T-helper 2 cell treated with Interferon-gamma antibody and Interleukin-4, amounts not matched to agents 5 μg/mL and 100 μg/mL, for 36 hours (primary cell): ENCODE measurements at places on chromosomes 6 and 20.
A peak's percentile ranks its signal among the peaks of the same experiment; 100 is the strongest.

GRCh38 chr20:13613917-13614316, 24.8 kb downstream of the TASP1 start:
- H3K4me1 ChIP-seq = no peaks in the 10 kb centered on the region
- H3K36me3 ChIP-seq = peaks cover 7% of the 10 kb centered on the region
- H3K4me3 ChIP-seq = no peak overlapping the region
- no peak for DNase-seq

DNA sequence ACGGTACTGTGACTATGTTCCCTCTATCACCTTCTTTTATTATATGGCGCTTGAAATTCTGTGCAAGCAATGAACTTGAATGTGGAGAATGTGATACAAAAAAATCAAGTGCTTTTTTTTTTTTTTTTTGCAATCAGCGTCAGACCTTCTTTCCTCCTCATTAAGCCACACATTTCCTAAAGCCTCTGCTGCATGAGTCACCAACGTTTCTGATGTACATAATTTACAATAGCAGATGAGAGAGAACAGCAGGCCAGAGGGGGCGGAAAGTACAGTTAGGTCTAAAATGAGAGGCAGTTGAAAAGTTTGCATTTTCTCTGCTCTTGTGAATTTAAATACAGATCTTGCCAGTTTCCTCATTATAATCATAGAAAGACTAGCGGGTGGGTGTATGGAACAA, 114.6 kb upstream of the RIPOR2 start:
- peak; percentile 74 for DNase-seq
- peaks cover 45% of the 10 kb centered on the region for H3K4me1 ChIP-seq
- H3K36me3 ChIP-seq = no peaks in the 10 kb centered on the region
- H3K27ac ChIP-seq = peak overlapping the region; percentile 90
- H3K27me3 ChIP-seq = no peaks in the 10 kb centered on the region
- peak overlapping the region; percentile 72 for H3K4me3 ChIP-seq

DNA sequence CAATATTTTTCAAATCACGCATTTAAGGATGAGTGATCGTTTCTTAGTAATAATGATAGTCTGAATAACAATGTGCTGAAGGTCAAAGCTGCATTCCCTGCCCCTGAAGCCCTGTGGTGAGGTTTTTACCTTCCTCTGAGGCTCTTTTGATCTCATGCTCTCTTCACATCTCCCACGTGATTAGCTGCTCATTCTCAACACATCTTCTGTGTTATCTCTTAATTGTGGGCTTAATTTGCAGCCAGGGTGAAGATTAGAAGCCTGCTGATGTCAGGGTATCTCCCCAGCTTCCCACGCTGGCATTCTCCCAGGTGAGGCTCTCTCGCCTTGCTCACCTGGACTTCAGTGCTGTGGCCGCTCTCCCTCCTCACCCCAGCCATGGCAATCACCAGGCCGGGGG, 109.7 kb upstream of the FOXQ1 start:
- no peaks in the 10 kb centered on the region for H3K4me1 ChIP-seq
- H3K4me3 ChIP-seq = no peak overlapping the region
- no peak for DNase-seq
- H3K27ac ChIP-seq = no peak overlapping the region
- no peaks in the 10 kb centered on the region for H3K27me3 ChIP-seq
- H3K36me3 ChIP-seq = no peaks in the 10 kb centered on the region

- peaks cover 4% of the 10 kb centered on the region for H3K4me1 ChIP-seq
- no peak for DNase-seq
- no peaks in the 10 kb centered on the region for H3K36me3 ChIP-seq
- H3K27me3 ChIP-seq = peaks cover 2% of the 10 kb centered on the region
- H3K4me3 ChIP-seq = no peak overlapping the region
- H3K27ac ChIP-seq = no peak overlapping the region
These were observed 6.2 kb downstream of the PXT1 start for GRCh38 chr6:36436466-36436865.

DNA sequence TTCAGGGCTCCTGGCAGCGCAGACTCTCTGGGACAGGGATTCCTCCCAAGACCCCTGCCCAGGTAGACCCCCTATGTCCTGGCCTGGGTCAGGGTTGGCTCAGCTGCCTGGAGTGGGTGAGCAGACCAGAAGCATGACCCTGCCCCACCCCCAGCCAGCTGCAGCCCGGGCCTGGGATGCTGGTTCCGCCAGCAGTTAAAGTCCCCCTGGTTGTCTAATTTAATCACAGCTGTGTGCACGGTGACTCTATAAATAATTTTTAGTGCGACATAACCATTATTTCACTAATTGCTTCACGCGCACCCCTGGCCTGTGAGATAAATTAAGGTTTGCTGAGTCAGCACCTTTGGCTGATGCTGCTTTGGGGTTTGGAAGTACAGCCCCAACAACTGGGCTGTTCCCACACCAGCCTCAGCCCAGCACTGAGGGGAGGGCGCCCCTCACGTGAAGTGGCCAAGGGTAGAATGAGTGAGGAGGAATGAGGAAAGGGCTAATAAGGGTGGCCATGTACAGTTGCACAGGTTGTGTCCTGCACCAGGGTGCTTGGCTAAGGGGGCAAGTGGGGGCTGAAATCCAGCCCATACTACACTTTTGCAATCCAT, 26.1 kb upstream of the CDH22 start:
- H3K36me3 ChIP-seq = no peaks in the 10 kb centered on the region
- H3K27me3 ChIP-seq = peaks cover 12% of the 10 kb centered on the region
- H3K4me1 ChIP-seq = no peaks in the 10 kb centered on the region
- DNase-seq = no peak
- H3K27ac ChIP-seq = no peak overlapping the region

- H3K4me3 ChIP-seq = no peak overlapping the region
- no peak overlapping the region for H3K27ac ChIP-seq
- H3K4me1 ChIP-seq = no peaks in the 10 kb centered on the region
- peaks cover 20% of the 10 kb centered on the region for H3K27me3 ChIP-seq
These were observed 7.8 kb upstream of the APMAP start for GRCh38 chr20:25000268-25000801.

DNA sequence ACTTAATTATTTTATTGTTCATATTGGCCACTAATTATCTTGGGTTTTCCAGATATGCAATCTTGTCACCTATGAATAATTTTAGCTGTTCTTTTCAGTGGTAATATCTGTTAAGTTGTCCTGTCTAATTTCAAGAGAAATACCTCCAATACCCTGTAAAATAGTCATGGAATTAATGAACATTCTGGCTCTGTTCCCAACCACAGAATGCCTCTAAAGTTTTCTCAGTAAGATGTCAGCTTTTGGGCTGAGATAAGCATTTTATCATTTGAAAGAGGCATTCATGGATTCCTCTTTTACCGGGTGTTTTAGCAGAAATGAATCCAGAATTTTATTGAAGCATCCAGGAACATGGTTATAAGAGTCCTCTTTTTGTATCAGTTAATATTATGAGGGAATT, 109.3 kb downstream of the WDR27 start:
- H3K27me3 ChIP-seq = no peaks in the 10 kb centered on the region
- peaks cover 2% of the 10 kb centered on the region for H3K36me3 ChIP-seq
- H3K4me1 ChIP-seq = peaks cover 15% of the 10 kb centered on the region
- H3K4me3 ChIP-seq = no peak overlapping the region
- DNase-seq = no peak

DNA sequence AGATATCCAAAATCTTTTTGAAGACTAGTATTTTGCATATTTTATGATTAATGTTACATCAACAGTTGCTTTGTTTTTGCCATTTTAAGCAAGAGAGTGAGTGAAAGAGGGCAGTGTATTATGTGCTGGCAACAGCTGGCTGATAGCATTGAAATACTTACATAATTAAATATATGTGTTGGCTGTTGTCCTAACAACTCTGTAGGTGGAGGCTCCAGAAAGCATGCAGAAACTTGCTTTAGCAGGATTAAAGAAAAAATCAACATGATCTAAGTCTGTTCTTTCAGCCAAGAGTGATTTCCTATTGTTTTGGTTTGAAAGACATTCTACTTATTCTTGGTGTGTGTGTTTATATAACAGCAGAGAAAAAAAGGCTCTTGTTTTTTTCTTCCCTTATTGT, 127.5 kb downstream of the CDKAL1 start:
- no peak overlapping the region for H3K4me3 ChIP-seq
- no peak for DNase-seq
- no peak overlapping the region for H3K27ac ChIP-seq
- no peaks in the 10 kb centered on the region for H3K27me3 ChIP-seq
- no peaks in the 10 kb centered on the region for H3K4me1 ChIP-seq

DNA sequence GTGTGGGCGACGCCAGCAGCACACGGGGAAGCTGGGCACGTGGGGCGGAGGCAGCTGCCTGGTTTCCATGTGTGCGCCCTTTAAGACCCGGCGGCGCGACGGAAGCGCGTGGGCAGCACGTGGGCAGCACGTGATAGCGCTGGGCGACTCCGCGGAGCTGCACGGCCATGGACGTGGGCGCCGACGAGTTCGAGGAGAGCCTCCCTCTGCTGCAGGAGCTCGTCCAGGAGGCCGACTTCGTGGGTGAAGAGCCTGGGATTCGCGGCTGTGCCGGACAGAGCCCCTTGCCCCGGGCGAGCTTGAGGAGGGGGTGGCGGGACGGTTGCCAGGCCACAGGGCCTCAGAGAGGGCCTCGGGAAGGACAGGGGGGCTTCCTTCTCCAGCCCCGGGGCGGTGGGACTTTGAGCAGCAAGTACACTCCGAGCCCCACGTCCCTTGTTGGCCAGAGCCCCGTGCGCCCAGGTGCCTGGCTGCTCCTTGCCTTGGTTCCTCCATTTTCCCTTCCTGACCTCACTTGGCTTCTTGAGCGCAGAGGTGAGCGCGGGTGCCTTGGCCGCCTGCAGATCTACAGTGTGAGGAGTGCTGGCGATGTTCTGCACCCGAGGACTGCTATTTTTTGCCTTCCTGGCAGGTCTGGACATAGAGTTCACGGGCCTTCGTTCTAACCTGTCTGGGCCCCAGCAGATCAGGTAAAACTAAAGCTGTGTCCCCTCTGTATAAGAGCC, at the start of gene PNLDC1:
Gene PNLDC1, plus strand, starts transcription at position 136 of the 725 bp plus-strand sequence. Its CDS starts 32 bp downstream, at position 168.
- no peak for DNase-seq
- no peaks in the 10 kb centered on the region for H3K27me3 ChIP-seq
- H3K27ac ChIP-seq = no peak within 1 kb of the TSS
- H3K36me3 ChIP-seq = peaks cover 34% of the 10 kb centered on the region
- H3K4me1 ChIP-seq = no peaks in the 10 kb centered on the region
- H3K4me3 ChIP-seq = no peak within 1 kb of the TSS

DNA sequence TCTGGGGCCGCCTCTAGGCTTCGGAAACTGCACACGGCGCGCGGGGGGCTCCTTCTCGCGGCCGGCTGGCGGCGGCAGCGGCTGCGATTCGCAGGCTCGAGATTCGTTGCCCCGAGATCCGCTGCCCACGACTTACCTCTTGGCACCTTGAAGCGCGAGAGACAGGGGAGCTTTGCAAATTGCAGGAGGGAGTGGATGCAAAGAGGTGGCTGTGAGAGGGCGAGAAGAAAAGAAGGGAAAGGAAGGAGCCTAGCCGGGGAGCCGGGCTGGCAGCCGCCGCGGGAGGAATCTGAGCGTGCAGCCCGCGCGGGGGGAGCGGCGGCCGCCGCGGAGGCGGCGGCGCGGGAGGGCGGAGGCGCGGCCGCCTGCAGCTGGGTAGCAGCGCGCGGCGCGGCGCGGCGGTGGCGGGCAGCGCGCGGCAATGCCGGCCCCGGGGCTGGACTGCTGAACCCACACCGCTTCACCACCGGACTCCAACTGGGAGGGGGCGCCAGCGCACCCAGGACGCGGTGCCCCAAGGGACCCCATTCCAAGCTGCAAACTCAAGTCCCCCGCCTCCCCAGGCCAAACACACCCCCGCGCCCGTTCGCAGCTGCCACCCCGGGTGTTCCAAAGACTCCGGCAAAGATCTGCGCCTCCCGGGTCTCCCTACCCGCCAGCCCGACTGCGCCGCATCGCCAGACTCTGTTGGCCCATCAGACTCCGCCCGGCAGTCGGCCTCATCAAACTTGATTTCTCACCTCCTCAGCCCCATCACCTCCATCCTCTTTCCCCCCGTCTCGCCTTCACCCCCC, 44.2 kb upstream of the SUPT3H start:
- H3K4me1 ChIP-seq = peaks cover 43% of the 10 kb centered on the region
- peaks cover 25% of the 10 kb centered on the region for H3K36me3 ChIP-seq
- peak; percentile 69 for DNase-seq
- no peaks in the 10 kb centered on the region for H3K27me3 ChIP-seq

GRCh38 chr6:139597771-139598755, 223.6 kb upstream of the CITED2 start:
- no peak overlapping the region for H3K4me3 ChIP-seq
- H3K27me3 ChIP-seq = no peaks in the 10 kb centered on the region
- peaks cover 3% of the 10 kb centered on the region for H3K36me3 ChIP-seq
- DNase-seq = no peak
- H3K4me1 ChIP-seq = peaks cover 5% of the 10 kb centered on the region

DNA sequence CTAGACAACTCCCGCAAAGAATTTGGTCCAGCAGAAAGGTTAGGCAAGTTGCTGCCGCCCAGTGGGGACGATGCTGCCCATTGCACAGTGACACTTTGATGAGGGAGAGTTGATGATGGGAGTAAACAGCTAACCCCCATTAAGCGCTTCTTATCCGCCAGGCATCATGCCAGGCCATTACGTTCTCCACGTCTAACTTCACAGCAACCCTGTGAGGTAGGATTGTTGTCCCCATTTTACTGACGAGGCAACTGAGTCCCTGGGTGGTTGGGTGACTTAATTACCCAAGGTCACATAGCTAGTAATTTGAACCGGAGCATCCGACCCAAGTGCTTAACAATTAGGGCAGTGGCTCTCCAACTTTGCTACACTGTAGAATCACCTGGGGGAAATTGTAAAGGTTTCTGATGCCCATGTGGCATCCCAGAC, 738 bp downstream of the RALGAPB start:
- H3K27ac ChIP-seq = peak overlapping the region; percentile 80
- no peaks in the 10 kb centered on the region for H3K36me3 ChIP-seq

GRCh38 chr6:40965046-40965445, 74.0 kb downstream of the UNC5CL start:
- H3K36me3 ChIP-seq = no peaks in the 10 kb centered on the region
- peaks cover 8% of the 10 kb centered on the region for H3K4me1 ChIP-seq
- DNase-seq = no peak
- H3K27ac ChIP-seq = no peak overlapping the region

DNA sequence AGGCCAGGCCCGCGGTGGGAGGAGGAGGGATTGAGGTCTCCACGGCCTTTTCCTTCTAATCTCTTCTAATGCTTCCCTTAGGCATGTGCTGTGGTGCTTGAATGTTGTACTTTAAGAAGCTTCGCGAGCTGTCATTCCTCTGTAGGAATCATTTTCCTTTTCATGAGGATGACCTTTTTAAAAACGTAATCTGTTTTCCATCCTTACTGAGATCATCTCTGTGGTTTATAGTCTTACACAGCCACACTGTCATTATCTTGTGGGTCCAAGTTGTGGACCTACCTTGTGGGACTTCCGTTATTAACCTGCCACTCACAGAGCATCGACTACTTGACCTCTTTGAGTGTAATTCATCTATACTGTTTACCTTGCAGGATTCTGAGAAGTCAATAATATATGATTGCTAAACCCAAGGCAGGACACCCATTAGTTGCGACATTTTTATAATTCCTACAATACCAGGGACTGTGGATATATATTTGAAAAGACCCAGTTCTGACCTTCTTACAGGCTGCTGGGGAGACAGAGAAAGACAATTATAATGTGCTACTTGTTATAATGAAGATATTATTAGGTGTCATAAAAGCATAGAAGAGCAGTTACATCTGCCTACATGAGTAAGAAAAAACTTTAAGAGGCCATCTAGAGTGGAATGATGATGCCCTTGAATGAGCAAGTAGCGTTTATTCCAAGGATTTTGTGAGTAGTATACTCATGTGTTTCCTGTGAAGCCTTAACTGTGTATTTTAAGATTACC, 842 bp downstream of the SLC25A27 start:
- peaks cover 53% of the 10 kb centered on the region for H3K27me3 ChIP-seq
- H3K36me3 ChIP-seq = no peaks in the 10 kb centered on the region
- peaks cover 17% of the 10 kb centered on the region for H3K4me1 ChIP-seq
- H3K27ac ChIP-seq = no peak overlapping the region
- peak overlapping the region; percentile 78 for H3K4me3 ChIP-seq

GRCh38 chr6:125132058-125132457, 21.5 kb upstream of the TPD52L1 start:
- peaks cover 4% of the 10 kb centered on the region for H3K27me3 ChIP-seq
- H3K27ac ChIP-seq = no peak overlapping the region
- no peak for DNase-seq
- H3K4me3 ChIP-seq = no peak overlapping the region
- H3K4me1 ChIP-seq = no peaks in the 10 kb centered on the region
- H3K36me3 ChIP-seq = no peaks in the 10 kb centered on the region
